Stimulated activated CD8-positive, alpha-beta memory T cell treated with anti-CD3 and anti-CD28 coated beads, Interleukin-7, amount 100 ng/mL, for 1 hour (primary cell): ENCODE measurements at places on chromosomes 2 and 18.

GRCh38 chr2:85314884-85315242 is 12.9 kb downstream of the TGOLN2 start:
- DNase-seq, result no peak

GRCh38 chr2:203498161-203498560 is 36.9 kb downstream of the RAPH1 start:
- DNase-seq, result no peak

- no peak for DNase-seq
These were observed 65.6 kb downstream of the SCG2 start for GRCh38 chr2:223536546-223536945.

- DNase-seq, result no peak
These were observed 133.3 kb downstream of the ZNF236 start for GRCh38 chr18:76955524-76956170.

GRCh38 chr18:34522603-34523002 is 187.5 kb upstream of the DTNA start:
- DNase-seq, result no peak

DNA sequence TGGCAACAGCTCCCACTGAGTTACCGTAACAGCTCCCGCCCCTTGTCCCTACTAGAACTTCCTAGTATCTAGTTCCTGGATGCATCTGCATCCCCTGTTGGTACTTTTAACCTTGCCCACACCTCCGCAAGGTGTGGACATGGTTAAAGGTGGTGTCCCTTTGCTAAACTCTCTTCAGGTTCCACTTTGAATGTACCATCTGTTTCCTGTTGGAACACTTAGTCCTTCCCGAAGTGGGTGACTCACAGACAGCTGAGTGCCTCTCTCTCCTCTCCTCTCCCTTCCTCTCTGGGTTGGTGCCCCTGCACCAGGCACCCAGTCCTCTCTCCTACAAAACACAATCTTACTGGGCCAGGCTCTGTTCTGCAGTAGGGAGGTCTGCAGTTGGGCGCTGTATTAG is 19.6 kb upstream of the REL start:
- no peak for DNase-seq

GRCh38 chr2:191846515-191847476 is at the start of gene CAVIN2:
TSS of gene CAVIN2 (minus strand) at chr2:191847088. CDS start at chr2:191846925, 163 bp downstream.
- DNase-seq, result no peak

GRCh38 chr2:120236791-120237190 is 13.6 kb upstream of the TMEM185B start:
- no peak for DNase-seq

DNA sequence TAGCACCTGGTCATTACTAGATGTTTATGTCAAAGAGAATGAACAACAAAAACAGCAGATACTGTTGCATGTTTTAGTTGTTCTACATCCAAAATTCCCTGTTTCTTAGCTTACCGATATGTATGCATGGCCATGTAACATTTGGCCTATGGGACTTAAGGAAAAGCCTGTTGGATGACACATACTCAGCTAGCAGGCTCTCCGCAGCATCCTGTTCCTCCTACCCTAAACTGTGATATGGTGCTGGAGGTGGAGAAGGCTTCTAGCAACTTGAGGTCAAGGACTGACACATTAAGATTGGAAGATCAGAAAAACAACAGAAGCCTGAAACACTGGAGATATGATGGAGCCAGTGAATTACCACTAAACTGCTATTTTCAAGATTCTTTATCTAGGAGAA is 537.8 kb downstream of the LRRTM4 start:
- DNase-seq, result no peak

DNA sequence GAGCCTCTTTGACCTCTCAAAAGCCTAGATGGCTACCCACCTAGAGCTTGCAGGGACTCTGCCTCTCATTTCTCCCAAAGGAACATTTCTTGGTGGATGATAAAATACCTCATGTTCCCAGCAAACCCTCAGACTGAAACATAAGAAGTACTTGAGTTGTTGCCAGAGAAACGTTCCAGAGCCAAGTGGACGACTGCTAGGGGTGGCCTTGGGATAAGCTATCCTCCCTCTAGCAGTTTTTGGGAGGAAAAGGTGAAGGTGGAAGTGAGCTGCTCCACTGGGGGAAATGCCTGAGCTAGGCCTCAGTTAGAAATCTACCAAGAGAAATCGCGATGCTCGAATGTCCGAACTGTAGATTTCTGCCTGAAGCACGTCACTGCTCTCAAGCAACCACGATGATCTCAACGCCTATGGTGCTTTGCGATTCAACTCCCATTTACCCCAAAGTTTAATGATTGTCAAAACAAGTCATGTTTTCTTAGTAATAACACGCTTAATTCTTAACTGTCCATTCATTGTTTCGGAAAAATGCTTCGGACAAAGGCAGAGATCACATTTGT is 91.5 kb downstream of the CCBE1 start:
- DNase-seq, result no peak

GRCh38 chr2:97907369-97908100 is 88.2 kb downstream of the TMEM131 start:
- no peak for DNase-seq

- no peak for DNase-seq
These were observed 154.2 kb downstream of the RDH14 start for GRCh38 chr2:18406219-18406618.

DNA sequence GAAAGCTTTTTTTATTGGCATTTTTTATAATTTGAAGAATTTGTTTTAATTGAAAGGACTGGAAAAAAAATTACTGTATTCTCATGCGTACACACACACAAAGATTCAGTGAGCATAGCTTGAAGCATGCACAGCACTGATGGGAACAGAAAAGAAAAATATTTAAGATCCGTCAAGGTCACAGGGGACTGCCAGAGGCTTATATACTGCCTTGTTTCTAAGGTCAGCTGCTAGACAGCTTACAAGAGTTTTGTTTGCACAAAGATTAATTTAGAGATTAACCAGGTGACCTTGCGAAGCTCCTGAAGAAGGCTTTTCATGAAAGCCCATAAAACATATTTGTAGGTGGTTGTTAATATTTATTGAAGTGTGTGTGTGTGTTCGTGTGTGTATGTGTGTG is 396.3 kb downstream of the TRIB2 start:
- no peak for DNase-seq

DNA sequence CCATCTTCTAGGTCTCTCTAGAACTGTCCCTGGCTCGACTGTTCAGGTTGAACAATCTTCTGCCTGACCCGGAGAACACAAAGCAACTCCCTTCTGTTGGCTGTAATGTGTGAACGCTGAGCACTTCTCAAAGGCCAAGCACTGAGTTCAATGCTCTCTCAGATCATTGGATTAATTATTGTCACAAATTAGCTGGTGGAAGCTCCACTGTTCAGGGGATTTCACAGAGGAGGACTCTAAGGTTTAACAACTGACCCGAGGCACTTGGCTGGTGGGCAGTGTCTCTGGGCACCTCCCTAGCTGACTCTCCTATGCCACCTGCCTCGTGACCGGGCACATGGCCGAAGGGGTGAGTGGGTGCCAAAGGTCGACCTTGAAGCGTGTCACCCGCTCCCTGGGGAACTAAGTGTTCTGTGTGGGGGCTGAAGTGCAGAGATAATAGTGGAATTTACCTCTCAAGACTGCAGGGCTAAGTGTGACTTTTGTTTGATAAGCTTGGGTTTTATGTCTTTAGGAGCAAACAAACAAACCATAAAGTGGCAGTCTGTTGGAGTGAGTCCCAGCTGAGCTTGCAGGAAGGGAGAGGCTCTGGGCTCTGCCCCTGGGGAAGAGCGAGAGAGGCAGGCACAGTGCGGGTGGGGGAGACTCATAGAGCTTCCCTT is 64.8 kb downstream of the BCL2L11 start:
- DNase-seq, result no peak

DNA sequence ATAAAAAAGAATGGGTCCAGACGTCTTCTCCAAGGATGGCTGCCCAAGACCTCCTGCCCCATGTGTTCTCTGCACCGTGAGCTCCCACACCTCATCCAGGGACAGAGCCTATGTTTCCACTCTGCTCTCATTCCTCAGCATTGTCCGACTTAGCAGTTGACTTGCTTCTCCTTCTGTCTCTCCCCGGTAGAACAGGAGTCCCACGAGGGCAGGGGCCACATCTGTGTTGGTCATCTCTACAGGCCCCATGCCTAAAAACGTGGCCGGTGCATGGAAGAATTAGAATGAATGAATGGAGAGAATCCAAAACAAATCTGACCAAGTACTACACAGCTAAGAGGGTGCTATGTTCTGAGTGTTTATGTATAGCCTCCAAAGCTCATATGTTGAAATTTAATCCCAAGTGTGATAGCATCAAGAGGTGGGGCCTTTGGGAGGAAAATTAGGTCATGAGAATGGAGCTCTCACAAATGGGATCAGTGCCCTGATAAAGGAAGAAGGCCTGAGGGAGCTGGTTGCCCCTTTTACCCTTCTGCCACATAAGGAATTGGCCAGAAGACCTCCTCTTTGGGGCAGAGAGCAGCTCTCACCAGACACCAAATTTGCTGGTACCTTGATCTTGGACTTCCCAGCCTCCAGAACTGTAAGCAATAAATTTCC is 55.9 kb downstream of the FAM178B start:
- DNase-seq, result no peak

DNA sequence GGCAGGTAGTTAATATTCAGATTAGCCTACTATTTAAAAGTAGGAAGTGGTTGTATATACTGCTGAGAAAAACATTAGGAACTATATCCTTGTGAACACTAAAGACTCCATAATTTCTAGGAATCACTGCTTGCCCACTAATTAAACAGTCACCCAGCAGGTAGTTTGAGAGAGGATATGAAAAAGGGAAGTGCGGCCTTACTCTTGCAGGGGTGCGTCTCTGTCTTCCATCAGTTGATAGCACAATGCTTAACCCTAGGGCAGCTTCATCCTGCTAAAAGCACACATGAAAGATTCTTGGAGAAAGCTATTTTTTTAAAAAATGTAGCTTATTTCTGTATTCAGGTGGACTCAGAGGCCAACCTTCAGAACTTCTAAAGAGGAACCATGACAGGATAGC is 53.1 kb upstream of the ATP5MC3 start:
- no peak for DNase-seq

GRCh38 chr2:210715560-210716082 is 159.2 kb downstream of the CPS1 start:
- DNase-seq, result no peak

- no peak for DNase-seq
These were observed 115.9 kb upstream of the SYT4 start for GRCh38 chr18:43393174-43393573.

DNA sequence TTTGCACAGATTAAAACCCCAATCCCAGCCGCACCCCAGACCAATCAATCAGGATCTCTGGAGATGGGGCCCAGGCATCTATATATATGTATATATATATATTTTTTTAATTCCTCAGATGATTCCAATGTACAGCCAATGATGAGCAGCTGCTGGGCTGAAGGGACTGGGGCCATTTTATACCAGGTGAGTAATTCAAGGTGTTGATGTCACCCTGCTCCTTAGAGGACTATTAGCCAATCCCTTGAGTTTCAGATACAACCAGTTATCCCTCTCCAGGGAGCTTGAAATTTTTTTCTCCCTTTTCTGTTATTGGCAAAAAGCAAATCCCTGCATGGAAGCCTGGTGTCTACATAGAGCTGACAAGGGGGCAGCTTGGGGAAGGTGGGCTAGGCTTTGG is 59.8 kb downstream of the MCFD2 start:
- DNase-seq, result no peak

- no peak for DNase-seq
These were observed 101.3 kb upstream of the KLHL29 start for GRCh38 chr2:23283653-23284052.

DNA sequence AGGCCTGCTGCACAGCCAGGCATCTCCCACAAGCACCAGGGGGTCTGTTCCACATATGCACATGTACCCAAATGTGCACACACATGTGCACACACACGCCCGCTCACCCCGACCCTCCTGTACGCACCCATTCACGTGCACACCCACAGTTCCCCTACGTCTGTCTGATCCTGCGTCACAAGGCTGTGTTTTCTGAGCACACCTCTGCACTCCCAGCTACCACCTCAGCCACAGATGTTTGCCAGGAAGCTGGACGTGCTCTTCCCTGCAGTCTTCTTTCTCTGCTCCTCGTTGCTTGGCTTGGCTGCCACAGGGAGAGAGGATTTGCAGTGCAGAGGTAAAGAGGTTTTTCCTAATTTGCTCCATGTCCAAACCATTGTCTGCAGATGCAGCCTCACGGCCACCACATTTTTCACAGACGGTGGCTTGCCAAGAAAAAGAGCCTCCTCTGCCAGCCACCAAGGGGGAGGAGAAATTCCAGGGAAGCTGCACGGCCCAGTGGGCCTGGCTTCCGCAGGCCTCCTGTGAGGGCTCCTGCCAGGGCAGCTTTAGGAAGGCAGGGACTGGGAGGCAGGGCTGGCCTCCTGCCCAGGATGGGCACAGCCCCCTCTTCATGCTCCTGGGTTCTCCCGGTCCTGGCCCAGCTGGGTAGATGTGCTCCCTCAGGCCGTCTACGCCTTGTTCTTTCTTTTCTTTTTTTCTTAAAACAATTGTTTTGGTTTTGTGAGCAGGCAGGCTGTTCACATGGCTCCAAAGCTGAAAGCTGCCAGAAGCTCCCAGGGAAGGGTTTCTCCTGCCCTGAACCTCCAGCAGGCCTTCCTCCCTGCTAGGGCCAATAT is 29.3 kb upstream of the HS6ST1 start:
- no peak for DNase-seq

- DNase-seq, result no peak
These were observed 55.7 kb downstream of the LRRFIP1 start for GRCh38 chr2:237682856-237683670.

GRCh38 chr2:189151906-189152305 is 27.7 kb downstream of the COL5A2 start:
- DNase-seq, result no peak

DNA sequence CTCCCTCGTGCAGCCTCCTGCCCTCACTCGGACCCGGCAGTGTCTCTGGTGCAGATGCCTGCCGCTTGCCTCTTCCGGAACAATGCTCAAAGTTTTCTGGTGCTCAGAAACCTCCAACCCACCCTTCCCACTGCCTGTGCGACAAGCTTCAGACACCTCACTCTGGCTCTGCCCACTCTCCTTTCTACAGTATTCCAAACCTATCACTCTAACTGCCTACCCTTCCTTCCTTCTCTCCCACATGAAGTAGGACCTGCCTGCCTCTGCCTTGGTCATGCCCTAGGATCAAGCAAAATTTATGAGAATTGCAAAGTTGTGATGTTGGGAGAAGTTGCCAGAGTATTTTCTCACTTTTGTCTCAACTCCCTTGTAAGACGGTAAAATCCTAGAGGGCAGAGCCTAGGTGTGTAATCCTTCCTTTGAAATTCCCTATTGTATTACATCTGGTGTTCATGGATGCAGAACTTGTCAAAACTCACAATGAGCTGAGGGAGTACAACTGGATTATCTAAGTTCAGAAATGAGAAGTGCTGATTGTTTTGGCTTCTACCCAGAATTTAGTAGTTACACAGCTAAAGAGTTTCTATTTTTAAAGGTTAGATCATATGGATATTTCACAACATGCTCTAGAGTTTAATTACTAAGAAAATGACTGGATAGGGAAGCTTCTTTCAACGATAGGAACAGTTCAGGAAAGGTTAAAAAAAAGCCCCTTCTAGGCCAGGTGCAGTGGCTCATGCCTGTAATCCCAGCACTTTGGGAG is 7.2 kb downstream of the NPC1 start:
- no peak for DNase-seq

- no peak for DNase-seq
These were observed 399.0 kb downstream of the CNTNAP5 start for GRCh38 chr2:124424074-124424473.
